Left renal pelvis (tissue), 4 donors: ENCODE measurements at places on chromosomes 4 and X.

DNA sequence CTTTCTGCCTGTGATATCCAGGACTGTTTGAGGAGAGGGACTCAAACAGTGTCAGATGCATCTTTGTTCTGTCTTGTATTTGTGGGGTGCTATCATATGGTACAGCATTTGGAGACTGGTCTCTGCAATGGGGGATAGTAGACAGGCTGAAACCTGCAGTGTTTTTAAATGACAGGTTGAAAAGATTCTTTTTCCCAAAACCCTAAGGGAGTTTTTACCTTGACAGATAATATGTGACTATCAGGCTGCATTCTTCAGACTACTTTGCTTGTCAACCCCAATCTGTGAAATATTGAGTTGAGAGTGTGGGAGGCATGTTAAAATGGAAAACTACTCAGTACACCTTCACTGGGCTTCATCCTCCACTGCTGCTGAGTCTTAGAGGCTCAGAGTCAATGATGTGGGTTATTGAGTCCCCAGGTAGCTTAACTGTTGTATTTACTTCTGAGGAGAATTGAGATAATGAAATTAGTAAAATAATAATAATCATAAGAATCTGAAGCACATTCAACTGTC, 274.9 kb downstream of the GASK1B start:
- DNase-seq, result no peak

DNA sequence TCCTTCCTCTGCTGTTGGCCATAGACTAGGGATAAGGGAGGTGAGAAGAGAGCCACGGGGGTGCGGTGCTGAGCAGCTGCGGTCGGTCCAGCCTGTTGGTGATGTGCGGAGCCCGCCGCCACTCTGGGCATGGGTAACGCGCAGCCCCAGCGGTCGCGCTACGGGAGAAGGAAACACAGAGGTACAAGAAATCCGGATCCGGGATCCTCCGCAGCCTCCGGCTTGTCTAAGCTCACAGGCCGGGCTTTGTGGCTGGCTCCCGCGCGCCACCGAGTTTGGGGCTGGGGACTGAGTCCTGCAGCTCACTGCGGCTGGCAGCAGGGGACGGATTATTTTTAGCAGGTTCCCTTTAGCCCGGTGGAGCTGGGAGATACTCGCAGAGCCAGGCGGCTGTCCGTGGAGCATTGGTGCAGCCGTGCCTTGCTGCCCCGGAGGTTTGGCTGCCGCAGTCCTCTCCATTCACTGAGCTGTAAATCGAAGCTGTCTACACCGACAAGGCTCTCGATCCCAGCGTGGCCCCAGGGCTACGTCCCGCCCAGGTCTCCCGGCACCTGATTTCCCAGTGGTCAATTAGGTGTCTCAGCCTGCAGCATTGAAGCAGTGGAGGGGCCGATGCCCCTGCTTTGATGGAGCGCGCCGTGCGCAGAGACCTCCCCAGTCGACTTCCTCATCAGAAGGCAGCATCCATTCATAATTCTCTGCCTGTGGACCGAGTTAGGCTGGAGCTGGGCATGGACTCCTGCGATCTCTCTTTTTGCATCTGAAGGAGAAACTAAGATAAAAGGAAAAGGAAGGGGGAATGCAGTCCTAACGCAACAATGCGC, 81.9 kb upstream of the SCML1 start:
- no peak for DNase-seq

DNA sequence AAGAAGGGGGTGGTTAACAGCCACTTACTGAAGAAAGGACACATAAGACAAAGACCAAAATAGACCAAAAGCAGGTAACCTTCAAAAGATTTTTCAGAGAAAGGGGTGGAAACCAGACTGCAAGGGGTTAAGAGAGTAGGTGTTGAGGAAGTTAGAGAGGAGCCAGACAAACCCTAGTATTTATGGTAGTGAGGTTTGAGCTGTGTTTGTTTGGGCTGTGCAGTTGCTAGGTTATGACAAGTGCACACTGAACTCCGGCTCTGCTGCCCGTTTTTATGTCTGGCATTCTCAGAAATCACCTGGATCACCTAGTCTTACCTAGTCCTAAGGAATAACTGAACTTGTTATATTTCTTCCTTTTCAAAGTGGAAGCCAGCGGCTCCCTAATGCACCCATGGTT, 22.9 kb upstream of the G3BP2 start:
- DNase-seq, result no peak

- no peak for DNase-seq
Observed at GRCh38 chr4:7135389-7135746, 57.0 kb upstream of the SORCS2 start.

DNA sequence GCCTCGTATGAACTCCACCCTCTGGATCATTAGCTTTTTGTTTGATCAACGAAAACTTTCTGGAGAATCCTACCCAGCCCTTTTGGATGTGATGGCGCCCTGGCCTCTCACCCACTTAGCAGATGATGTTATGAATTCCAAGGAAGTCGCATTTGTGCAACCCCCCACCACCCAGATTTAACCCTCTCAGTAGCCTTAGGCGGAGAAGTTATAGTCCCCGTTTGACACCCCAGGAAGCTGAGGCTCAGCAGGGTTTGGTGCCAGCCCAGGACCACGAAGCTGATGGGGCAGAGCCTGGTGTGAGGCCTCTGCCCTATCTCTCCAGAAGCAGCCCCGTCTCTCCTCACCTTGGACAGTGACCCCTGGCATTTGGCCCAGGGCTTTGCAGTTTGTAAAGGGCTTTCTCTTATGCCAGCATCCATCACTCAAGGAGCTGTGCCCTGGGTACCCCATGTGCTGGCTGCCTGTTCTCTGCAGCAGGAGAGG, 1.0 kb downstream of the WFS1 start:
- no peak for DNase-seq

- DNase-seq, result no peak
Observed at GRCh38 chrX:39450234-39450977, 647.4 kb downstream of the BCOR start.

DNA sequence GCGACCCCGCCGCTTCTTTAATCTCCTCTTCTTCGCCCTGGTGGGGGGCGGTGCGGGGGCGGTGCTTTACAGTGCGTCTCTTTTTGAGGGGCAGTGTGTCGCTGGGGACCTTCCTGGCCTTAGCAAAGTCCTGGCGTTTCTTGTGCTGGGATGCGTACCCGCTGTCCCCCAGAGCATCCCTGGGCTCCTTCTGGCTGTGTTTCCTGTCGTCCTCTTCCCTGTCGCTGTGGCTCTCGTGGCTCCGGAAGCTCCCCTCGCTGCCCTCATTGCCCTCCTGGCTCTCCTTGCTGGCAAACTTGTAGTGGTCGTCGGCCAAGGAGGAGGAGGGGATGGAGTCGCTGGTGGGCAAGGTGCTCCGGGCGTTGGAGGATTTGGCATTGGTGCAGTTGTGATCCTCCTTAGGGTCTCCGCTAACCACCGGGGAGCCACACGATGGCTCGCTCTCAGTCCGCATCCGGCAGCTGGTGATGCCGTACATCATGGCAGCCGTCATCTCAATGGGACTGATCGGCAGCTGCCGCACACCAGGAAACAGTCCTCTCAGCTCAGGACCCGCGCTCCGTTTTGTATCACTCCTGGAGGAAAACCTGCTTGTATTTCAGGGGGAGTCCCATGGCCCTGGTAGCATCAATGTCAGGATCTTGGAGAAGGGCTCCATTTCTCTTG, 30.4 kb upstream of the TMSB15A start:
- DNase-seq, result no peak

DNA sequence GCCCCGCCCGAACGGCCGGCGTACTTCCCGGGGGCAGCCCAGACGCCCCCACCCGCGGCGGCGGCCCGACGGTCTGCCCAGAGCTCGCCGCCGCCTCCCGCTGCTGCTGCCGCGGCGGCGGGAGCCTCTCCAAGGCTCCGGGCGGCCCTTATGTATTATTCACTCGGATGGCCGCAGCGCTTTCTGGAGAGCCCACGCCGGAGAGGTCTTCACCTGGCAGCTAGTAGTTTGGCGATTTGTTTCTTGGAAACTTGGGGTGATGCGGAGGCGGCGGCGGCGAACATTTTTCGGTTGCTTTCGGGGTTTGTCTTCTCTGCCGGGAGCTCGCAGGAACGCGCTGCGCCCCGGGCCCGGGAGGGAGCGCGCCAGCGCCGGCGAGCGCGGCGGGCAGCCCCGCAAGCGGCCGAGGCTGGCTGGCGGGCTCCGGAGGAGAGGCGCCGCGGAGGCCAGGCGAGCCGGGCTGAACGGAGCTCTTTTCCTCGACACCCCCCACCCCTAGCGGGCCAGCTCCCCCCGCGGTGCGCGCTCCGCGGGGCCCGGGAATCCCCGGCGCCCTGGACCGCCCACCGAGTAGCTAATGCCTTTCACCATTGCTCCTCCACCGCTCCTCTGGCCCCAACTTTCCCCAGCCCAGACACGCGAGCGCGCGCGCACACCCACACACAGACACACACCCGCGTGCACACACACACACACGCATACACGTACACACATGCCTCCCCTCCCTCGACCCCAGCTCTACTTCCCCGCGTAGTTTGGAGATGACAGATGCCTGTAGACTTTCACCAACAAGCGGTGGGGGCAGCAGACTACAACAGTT, 113.5 kb downstream of the DHX15 start:
- no peak for DNase-seq

GRCh38 chr4:17511950-17512795, at the start of gene QDPR:
Gene QDPR, minus strand, starts transcription at chr4:17512090. Its CDS starts 36 bp downstream, at chr4:17512054.
- peak; percentile 60 for DNase-seq

DNA sequence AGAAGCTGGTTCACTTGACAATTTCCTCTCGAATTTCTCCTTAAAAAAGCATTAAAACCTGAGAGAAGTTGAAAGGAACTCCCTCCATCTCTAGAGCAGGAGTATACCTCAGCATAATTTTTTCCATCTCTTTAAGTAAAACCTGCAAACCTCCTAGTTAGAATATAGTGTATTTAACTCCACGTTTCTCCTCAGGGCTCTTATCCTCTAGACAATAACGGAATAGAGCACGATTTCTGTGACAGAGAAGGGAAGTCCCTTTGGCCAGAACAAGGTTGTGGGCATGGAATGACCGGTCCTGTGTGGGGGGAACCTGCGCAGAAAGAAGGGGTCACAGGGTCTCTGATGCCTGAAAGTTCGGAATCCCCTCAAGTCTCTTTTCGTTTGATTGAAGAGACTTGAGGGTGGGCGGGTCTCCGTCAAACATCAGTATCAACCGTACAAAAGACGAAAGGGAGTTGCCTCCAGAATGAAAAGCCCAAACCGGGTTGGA, 697 bp downstream of the ZNF280C start:
- no peak for DNase-seq

GRCh38 chr4:153495480-153496193, 29.5 kb downstream of the TMEM131L start:
- no peak for DNase-seq

GRCh38 chrX:42085836-42086235, 162.5 kb upstream of the CASK start:
- DNase-seq, result no peak

GRCh38 chr4:56764775-56765174, 56.7 kb downstream of the SPINK2 start:
- DNase-seq, result no peak

GRCh38 chr4:84691170-84691691, 108.3 kb downstream of the CDS1 start:
- no peak for DNase-seq

GRCh38 chr4:1055721-1056590, 44.5 kb downstream of the FGFRL1 start:
- no peak for DNase-seq

GRCh38 chr4:107037199-107037584, 1.1 kb upstream of the DKK2 start:
- DNase-seq, result peak; percentile 14

- no peak for DNase-seq
Observed at GRCh38 chrX:155891446-155892210, 10.5 kb downstream of the VAMP7 start.

DNA sequence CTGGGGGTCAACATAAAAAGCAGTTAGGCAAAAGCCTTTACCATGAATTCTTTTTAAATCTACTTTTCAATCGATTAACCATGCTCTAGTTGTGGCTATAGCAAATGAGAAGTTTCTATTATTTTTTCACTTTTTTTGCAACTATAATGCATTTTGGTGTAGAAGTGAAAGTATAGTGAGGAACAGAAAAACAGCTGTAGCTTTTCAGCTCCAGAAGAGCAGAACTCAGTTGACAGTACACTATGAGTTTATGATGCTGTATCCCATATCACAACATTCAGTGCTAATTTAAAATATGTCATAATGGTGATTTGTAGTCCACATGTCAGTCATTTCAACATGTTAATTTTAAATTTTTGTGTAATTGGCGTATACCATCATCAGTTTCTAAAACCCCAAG, 8.7 kb upstream of the MUC7 start:
- DNase-seq, result no peak

DNA sequence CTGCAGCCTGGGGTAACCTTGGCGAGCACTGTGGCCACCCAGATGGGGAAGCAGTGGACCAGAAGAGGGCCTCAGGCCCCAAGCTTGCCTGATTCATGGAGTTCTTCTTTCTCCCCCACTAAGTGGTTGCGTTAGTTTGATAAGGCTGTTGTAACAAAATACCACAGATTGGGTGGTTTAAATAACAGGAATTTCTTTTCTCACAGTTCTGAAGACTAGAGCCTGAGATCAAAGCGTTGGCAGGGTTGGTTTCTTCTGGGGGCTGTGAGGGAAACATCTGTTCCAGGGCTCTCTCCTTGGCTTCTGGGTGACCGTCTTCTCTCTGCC, 105.7 kb upstream of the GATB start:
- DNase-seq, result no peak

DNA sequence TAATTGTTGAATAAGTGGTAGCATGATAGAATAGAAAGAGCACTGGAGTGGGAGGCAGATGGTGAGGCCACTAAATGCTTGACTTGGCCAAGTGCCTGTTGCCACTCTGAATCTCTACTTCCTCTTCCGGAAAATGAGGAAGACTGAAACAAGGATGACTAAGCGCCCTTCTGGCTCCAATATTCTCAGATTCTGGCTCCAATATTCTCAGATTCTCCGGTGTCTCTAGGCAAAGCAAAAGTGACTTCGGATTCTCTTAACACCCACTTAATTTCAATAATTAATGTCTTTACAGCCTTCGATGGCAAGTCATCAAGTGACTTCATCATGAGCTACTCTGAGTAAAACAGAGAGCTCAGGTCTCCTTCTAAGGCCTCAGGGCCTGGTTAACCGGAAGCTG, 402.2 kb upstream of the FGF13 start:
- no peak for DNase-seq

- no peak for DNase-seq
Observed at GRCh38 chr4:23333946-23334878, 555.6 kb downstream of the PPARGC1A start.

GRCh38 chr4:118957722-118958445, 69.2 kb downstream of the SYNPO2 start:
- no peak for DNase-seq

GRCh38 chr4:95085124-95085833, 327.5 kb downstream of the BMPR1B start:
- no peak for DNase-seq

GRCh38 chrX:115226929-115227328, 7.0 kb downstream of the LRCH2 start:
- no peak for DNase-seq

- DNase-seq, result no peak
Observed at GRCh38 chr4:94399721-94400120, 52.0 kb upstream of the PDLIM5 start.

GRCh38 chr4:158410272-158410671, 111.4 kb upstream of the RXFP1 start:
- DNase-seq, result no peak

- no peak for DNase-seq
Observed at GRCh38 chr4:58669783-58670182, 1559.6 kb upstream of the IGFBP7 start.

- no peak for DNase-seq
Observed at GRCh38 chr4:126144543-126145237, 829.9 kb downstream of the FAT4 start.

GRCh38 chrX:102712216-102712966, at the start of gene GPRASP2:
Gene GPRASP2, plus strand, starts transcription at chrX:102712448. Its CDS starts 2,422 bp downstream, at chrX:102714870.
- no peak for DNase-seq

- DNase-seq, result no peak
Observed at GRCh38 chr4:53545942-53546581, 45.2 kb downstream of the LNX1 start.
